ENCODE measurements at places on chromosomes 1 and 21.

DNA sequence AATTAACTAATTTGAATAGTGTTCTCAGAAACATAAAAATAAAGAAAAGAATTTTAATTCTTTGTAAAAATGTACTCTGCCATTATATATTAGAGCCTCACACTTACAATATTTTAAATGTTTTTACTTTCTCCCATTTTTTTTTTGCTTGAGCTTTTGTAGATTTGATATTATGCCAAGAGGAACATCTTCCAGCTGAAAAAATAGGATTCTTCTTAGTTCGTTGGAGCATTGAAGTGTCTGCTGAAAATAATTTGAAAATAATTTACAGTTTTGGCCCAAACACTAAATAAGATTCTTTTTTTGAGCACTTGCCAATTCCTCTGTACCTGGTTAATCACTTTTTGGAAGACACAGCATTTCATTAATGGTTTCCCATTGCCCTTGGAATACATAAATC, 175.0 kb upstream of the COL11A1 start:
- DNase-seq: no peak

DNA sequence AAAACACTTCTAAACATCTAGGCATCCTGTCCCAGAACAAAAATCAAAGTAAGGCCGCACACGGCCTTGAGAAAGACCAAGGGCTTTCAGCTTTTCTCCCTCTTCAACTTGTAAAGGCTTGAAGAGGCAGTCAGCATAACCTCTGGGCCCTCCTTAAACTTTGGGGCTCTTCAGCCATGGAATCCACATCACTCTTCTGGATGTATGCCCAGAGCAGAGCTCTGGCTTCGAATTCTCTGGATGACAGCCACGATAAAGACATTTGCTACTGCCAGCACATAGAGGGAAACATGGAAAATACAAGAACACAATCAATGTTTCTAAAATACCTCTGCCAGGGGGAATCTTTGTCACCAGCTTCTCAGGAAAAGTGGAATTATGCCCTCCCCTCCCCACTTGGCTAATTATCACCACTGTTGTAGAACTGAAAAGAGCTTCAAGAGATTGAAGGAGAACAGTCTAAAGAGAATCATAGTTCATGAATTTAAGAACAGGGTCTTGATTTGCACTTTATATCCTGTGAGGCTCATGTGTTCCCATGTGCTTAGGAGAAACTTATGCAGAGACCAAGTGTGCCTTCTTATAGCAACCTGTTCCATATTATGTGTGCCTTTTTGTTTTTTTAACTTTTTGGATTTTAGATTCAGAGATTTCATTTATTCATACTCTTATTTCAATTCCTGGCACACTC, 39.0 kb upstream of the DPT start:
- DNase-seq: no peak

DNA sequence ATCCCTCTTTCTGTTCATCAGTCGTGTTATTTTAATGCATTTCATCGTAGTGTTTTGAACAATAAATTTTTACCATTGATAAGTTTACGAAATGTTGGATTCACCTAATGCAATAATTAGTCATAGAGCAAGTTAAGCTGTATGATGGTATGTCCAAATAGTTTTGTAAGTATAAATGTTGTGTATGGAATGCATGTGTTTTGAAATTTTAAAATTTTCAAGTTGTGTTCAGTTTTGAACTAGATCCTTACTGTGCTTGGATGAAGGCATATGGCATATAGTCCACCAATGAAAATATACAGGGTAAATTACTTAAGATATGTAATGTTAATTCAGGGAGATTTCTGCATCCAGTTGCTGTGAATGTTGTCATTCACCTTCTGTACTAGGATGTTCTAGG, 2.3 kb downstream of the ZMYM4 start:
- no peak for DNase-seq

DNA sequence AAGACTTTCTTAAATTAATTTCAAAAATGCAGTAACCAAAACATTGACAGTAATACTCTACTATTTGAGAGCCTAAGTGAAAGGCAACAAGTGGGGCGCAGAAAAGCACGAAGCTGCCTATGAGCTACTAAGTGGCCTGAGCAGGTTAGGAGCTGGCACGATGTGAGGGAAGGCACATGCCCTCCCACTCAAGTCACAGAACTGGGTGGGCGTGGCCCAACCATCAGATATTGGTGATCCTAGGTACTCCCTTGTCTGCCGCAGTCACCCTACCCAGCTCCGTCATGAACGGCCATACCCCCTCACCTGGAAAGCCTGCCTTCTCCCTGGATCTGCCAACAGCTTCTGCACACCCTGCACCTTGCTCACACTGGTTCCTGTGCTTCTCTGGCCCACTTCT, 40.8 kb downstream of the SSBP3 start:
- no peak for DNase-seq

GRCh38 chr1:244163861-244164510, 112.9 kb downstream of the ZBTB18 start:
- no peak for DNase-seq

- no peak for DNase-seq
Measured at GRCh38 chr21:31075848-31076247, 37.6 kb upstream of the KRTAP19-8 start.

- DNase-seq: no peak
Measured at GRCh38 chr1:156600733-156601121, 552 bp downstream of the GPATCH4 start.

Data from stimulated activated CD8-positive, alpha-beta memory T cell treated with anti-CD3 and anti-CD28 coated beads, Interleukin-7, amount 100 ng/mL, for 48 hours (primary cell).